Stimulated activated CD8-positive, alpha-beta memory T cell treated with anti-CD3 and anti-CD28 coated beads, Interleukin-12 subunit alpha, Interleukin-12 subunit beta, amount 100 ng/mL, for 1 hour (primary cell): ENCODE measurements at places on chromosomes 5 and 9.

- DNase-seq, result no peak
Measured at GRCh38 chr9:78356634-78357033, 59.7 kb downstream of the PSAT1 start.

GRCh38 chr9:93052791-93053540, 5.5 kb upstream of the SUSD3 start:
- DNase-seq, result no peak

DNA sequence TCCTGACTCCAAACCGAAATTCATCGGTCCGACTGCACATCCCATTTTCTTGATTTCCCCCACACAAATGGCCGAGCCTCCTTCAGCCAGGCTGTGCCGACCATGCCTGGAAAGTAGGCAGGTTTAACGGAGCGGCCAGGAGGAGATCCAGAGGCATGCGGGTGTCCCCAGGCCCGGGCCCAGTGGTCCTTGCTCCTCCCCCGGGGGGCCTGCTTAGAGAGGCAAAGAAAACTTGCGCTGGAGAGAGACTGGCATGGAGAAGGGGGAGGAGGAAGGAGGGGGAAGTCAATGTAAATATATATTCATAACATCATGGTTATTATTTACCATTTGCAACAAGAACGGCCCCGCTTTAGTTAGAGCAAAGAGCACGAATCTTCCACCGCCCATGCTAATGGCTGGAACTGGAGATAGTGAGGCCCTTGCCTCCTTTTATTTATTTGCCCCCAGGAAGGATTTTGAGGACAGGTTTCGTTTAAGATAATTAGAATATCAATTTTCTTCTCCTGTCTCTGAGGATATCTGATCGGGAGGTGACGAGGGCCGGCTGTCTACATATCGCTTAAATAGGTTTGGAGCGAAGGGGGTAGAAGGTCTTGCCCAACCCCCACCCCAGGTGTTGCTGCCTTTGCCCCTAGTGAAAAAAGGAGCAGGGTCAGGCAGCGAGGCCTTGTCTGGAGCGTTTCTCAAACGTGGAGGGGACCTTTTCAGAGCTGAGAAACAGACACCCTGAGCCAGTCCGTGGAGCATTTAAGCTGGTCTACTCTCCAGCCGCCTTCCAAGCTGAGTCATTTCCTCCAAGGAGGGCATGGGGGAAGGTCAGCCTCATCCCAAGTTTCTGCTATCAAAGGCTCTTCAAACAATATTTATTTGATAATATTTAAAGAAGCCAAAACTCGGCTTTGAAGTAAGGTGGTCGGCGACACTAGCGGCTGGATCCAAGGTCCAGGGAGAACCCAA, 2.5 kb downstream of the BARHL1 start:
- no peak for DNase-seq

DNA sequence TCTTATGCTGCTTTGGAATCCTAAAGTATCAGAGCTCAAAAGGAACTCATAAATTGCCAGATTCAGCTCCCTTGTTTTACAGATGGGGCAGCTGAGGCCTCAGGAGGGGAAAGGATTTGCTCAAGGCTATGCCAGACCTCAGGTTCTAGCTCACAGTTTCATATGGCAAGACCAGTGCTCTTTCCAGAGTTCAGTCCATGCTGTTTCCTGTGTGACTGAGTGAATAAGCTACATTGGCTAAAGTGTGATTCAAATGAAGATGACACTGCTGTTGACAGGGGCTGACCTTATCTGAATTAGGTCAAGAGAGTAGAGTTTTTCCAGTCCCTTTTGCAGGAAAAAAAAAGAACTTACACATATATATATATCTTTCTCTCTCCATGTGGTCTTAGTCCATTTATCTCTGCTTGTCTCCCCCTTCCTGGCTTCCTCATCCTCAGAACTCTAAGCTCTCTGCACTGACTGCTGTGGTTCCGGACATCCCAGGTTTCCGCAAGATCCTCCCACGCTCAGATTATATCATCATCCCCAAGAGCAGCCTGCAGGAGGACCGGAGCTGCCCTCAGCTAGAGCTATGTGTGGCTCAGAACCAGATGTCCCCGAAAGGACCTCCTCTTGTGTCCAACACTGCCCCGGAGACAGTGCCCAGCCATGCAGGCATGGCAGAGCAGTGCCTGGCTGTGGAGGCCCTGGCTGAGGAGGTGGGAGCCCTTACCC, 9.3 kb downstream of the HMGXB3 start:
- DNase-seq, result no peak

- DNase-seq, result no peak
Measured at GRCh38 chr5:107597803-107598202, 72.9 kb downstream of the EFNA5 start.

DNA sequence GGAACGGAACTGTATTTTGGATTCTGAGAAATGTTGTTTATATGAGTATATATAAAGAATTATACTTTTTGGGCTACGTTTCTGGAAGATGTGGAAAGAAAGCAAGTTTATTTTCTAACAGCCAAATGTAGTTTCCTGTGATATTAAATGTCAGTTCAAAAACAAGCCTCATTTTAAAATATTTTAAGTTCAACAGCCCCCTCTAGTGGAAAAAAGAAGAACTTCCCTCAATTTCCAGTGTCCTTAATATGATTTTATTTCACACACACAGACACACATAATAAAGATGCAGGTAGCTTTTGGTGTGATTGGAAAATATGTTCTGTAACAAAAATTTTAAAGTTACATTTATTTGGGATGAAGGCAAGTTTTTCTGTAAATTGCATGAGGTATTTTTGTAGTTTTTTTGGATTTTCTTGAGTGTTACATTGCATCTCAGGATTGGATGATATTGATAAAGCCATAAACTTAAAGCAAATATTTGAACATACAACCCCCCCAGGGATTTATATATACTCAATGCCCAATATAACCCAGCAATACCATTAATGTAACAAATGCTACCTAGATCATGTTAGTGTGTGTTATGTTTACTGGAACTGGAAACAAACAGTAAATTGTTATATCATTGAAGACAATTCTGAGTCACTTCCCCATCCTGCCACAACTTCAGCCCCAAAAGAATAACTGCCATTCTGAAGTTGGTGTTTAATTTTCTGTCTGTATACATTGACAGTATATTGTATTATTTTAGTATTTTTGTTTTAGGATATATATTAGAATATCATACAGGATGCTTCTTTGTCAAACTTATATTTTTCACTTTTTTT, 54.0 kb downstream of the CCDC171 start:
- no peak for DNase-seq

DNA sequence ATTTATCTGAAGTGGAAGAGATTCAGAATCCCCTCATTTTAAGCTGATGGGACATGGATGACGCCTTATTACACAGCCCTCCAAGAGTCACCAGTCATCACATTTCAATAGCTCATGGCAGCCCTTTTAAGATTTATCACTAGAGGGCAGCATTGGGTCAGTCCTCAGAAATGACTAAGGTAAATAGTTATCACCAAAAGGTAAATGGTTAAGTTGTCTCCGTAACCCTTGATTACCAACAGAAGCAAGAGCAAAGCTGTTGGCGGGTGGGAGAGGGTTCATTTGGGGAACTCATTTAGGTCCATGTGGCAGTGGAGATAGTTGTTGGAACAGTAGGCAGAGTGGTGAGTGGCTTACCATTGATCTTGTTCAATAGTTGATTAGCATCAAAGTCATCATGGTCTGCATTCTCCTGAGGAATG, 12.0 kb upstream of the C9 start:
- DNase-seq, result no peak
